ENCODE measurements at places on chromosomes 5 and 9.

DNA sequence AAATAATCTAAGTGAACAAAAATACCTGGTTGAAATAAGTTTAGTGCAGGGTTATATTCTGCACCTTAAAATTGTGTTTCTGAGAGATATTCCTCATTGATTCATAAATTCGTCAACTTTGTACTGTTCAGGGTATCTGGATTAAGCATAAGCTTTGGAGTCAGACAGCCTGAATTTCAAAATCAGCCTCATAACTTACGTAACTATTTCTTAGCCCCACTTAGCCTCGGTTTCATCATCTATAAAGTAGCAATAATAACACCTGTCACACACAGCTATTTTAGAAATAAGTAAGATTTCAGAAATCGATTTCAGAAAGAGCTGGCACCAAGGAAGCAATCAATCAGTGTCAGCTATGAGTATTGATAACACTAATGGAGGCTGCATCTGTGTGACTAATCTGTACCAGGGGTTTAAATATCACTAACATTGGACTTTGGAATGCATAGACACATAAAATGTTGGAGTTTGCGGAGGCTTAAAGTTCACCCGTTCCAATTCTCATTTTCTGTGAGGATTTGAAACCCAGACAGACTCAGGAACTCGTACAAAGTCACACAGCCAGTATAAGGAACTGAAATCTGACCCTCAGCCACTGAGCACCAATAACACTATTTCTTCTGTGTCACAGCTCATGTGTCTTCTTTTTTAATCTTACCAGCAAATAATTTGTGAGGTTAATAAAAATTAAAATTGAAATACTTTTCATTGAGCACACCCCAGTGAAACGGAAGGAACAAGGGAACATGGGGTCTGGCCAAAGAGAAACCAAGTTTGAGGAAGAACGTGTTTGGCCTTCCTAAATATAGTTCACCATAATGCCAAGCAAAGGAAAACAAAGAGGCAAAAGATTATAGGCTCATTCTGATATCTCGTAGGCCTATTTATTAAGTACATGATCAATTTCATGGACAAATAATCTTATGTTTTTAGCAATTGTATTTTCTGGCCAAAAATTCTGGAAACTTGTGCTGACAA, 194.4 kb upstream of the PTGER4 start:
- no peak for DNase-seq

GRCh38 chr9:89079391-89079790, 88.1 kb downstream of the S1PR3 start:
- DNase-seq, result no peak

- no peak for DNase-seq
These were observed 43.7 kb downstream of the LURAP1L start for GRCh38 chr9:12818431-12819000.

GRCh38 chr5:6633469-6634245, 417 bp downstream of the SRD5A1 start:
- peak; percentile 45 for DNase-seq

DNA sequence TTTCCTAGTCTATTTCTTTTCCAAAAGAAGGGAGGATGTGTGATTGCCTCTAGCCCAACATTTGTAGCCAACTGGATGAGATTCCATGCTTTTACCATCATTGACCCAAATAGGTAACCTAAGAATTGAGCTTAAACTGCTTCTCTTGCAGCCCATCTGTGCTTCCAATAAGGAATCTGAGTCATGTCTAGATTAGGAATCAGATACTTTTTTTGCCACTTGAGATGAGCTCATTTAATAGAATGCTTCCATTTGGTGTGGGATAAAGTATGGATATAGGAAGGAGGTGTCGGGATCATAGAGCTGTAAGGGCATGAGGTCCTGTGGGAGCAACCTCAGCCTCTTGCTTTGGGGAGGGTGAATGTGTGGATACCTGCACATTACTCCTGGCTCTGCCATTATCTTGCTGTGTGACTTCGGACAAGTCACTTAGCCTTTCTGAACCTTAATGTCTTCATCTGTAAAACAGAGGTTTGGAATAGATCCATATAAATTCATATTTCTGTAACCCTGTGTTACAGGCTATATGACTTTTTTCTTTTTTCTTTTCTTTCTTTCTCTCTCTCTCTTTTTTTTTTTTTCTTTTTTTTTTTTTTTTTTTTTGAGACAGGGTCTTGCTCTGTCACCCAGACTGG, 56.2 kb downstream of the MAP1B start:
- no peak for DNase-seq

DNA sequence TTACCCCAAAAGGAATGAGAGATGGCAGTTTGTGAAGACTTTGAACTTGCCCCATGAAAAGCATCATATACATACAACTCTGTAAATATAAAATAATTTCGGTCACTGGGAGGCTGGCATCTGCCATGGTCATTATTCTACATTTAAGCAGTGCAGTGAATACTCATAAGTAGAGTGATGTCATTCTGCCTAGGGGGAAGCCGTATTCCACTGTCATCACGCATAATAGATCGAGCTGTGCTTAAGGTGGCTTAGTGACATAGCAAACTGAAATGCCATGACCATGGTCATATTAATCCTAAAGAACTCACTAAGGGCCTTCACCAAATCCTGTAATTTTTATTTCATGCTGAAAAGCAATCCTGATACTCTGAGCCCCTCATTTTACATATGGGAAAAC, 42.4 kb upstream of the NR4A3 start:
- no peak for DNase-seq

Measured in hypothalamus (tissue), 51 donors.